Stimulated activated CD4-positive, alpha-beta T cell treated with anti-CD3 and anti-CD28 coated beads, Interleukin-15, amount 100 ng/mL, for 24 hours (primary cell): ENCODE measurements at places on chromosomes 4 and X.

GRCh38 chr4:74570095-74570494, 125.2 kb downstream of the AREG start:
- DNase-seq = no peak

DNA sequence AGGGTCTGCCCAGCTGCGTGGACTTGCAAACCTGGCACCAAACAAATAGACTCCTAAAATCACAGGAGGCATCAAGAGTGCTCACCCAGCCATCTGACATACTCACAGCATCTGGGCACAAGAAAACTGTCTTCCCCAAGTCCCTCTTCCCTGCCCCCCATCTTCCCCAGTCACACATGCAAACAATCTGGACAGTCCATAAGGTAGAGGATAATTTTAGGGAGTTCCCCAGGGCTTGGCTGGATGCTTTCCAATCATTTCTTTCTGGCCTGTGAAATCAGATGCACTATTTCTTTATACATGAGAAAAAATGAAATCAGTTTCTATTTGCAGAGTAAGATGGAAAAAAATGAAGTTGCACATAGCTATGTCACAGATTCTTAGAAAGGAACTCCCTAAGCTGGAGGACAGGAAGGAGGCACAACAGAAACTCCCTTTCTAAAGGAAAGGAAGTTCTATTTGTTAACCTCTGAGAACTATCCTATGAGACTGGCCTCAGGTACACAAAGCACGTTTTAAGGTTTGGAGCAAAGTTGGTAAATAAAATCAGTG, 342.3 kb downstream of the HNRNPD start:
- DNase-seq = no peak

DNA sequence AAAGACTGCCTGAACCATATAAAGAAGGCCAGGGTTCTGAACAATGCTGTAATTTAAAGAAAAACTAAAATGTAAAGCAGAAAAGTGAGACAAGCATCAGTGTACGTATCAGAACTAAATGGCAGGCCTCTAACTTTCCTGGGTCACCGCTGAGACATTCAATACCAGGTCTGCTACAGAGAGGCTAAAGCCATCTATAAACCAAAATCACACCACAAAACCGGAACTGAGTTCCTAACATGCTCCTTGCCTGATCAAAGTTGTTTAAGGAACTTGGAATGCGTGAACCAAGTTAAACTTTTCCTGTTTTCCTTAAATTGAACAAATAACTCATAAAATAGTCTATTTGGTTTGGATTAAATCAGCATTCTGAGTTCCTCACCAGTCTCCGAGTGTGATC, 55.3 kb upstream of the TECRL start:
- no peak for DNase-seq

DNA sequence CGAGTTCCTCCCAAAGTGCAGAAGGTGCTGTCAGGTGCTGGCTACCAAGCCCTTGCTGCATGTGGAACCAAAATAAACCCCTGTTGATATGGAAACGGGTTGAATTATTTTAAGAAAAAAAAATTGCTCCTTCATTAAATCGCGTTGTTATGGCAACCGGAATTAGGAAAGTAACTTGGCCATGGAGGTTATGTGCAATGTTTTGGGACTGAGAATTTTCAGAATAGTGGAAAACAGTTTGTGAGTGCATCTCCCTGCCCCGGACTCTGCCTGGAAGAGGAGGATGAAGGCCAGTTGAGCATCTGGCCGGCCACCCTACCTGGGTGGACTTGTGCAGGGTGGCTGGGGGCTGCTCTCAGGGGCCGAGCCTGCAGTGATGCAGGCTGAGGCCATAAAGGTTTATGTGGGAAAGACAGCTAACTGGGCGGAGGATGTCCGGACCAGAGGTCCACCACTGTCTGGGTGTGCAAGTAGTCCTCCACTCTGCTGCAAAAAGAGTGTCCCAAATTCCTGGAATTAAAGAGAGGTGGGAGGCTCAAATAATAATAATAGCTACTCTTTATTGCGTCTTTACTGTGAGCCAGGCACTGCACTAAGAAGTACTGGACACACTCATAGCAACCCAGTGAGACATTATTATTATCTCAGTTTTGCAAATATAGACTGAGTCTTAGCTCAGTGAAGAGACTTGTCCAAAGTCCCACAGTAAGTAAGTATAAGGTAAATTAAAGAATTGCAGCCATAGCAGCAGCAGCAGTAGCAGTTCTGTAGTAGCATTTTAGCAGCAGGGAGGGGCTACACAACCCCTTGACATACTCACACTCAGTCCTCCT, 20.6 kb downstream of the RTL5 start:
- no peak for DNase-seq

GRCh38 chr4:89957046-89957926, 62.6 kb downstream of the MMRN1 start:
- no peak for DNase-seq

DNA sequence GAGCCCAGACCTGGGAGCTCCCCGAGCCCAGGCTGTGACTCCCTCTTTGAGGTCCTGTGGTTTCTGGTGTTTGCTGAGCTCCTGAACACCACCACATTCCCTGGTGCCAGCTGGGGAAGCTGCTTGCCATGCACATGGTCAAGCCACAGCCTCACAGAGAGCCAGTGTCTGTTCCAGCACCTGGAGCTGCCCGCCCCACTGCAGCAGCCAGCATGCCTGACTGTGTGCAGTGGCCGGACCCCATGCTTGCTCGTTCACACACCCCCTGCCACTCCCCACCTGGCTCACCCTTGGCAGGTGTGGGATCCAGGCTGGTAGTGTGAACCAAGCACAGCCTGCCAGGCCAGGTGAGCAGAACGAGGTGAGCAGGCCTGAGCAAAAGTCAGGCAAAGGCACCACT, 95.6 kb upstream of the FAM9C start:
- DNase-seq = no peak

- DNase-seq = no peak
Observed at GRCh38 chr4:40627540-40627939, 2.1 kb downstream of the RBM47 start.

- no peak for DNase-seq
Observed at GRCh38 chr4:163284304-163284703, 48.1 kb downstream of the NPY1R start.

DNA sequence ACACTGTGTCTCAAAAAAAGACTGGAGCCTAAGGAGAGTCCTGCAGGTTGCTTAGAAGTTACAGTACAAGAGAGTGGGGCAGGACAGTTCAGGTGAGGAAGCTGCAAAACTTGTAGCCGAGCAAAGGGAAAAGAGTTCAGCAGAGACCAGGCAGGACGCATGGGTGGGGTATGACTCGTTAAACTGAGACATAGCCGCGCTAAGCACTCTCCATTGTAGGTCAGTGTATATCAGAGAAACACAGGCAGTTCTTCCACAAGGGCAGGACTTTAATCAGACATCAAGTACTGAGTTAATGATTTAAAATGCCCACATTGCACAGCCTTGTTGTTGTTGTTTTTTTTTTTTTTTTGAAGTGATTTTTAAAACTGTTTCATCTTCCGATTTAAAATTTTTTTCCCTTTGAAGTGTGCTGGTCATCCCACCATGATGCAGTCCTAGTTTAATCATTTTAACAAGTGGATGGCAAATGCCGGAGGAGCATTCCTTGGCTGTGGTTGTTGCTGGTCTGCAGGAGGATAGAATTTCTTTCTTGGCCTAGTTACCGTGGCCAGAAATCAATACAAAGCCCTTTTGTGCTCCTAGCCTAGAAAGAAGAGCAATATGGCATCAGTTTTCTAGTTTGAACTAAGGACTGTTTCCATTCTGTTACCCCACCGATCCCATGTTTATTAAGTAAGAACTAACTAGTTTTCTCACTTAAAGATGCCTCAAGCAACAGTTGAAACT, 10.3 kb downstream of the LAP3 start:
- DNase-seq = no peak

- no peak for DNase-seq
Observed at GRCh38 chrX:133580625-133581024, 165.3 kb upstream of the GPC4 start.

DNA sequence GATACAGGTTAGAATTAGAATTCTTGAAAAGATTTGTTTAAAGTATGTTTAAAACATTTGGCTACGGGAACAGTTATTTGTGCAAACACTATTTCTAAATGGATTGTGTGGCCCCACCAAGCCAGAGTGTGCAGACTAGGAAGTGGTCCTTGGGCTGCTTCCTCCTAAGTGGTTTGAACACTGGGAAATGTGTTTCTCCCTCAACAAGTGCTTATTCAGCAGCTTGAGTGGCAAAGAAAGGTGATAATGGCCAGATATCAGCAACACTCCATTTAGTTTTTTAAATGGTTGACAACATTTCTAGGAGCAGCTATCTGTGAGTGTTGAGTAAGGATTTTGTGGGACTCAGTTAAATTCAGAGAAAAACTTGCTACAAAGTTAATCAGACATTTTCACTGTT, 141.4 kb upstream of the LNX1 start:
- no peak for DNase-seq

DNA sequence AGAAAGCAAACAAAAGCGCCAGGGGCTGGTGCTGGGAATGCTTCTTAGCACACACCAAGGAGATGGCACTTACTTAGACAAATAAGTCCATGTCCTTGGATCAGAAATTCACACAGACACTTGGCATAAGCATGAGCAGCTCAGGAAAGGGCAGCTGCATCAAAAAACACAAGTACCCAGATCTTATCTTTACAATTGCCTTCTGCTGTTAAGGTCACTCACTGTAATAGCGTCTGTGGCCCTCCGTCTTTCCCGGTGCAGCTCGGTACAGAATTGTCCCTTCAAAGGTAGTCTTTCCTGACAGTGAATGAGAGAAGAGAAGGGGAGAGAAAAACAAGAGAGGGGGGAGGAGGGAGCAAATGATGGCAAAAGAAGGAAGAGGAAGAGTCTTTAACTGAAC, 172.1 kb upstream of the MAP3K15 start:
- no peak for DNase-seq

GRCh38 chr4:39410415-39410814, 3.7 kb downstream of the KLB start:
- no peak for DNase-seq

GRCh38 chr4:110733901-110734300, 111.0 kb upstream of the PITX2 start:
- DNase-seq = no peak

DNA sequence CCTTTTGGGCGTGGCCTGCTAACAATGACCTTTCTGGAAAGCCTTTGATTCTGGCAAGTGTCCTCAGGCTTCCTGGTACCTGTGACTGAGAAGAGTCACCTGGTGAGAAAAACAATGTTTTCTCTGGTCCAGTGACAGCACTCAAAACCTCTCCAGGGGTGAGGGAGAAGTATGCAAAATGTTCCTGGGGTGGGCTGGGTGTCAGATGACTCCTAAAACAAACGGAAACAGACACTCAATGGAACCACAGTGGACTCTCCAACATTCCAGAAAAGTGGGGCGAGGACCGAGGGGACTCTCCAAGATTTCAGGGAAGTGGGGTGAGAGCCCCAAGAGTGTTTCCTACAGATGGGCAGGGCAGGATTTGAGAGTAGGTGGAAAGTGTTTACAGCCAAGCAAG, 69.5 kb downstream of the ANAPC4 start:
- DNase-seq = no peak

DNA sequence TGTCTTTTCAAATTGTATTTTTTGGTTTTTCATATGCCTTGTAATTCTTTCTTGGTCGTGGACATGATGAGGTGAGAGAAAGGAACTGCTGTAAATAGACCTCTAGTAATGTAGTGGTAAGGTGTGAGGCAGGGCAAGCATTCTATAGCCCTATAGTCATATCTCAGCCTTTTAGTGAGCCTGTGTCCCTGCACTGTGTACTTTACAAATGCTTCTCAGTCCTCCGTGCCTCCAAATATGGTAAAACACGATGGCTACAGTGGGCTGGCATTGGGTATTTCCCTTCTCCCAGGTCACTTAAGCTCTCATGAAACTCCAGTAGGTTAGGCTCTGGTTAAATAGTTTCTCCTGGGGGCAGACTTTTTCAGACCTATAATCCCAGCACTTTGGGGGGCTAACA, 57.9 kb upstream of the PLS3 start:
- DNase-seq = no peak

GRCh38 chr4:124486423-124486822, 226.1 kb downstream of the ANKRD50 start:
- DNase-seq = no peak

- DNase-seq = no peak
Observed at GRCh38 chr4:148834804-148835631, 392.8 kb upstream of the NR3C2 start.

- peak; percentile 29 for DNase-seq
Observed at GRCh38 chrX:17655211-17656034, 81.9 kb upstream of the SCML1 start.

DNA sequence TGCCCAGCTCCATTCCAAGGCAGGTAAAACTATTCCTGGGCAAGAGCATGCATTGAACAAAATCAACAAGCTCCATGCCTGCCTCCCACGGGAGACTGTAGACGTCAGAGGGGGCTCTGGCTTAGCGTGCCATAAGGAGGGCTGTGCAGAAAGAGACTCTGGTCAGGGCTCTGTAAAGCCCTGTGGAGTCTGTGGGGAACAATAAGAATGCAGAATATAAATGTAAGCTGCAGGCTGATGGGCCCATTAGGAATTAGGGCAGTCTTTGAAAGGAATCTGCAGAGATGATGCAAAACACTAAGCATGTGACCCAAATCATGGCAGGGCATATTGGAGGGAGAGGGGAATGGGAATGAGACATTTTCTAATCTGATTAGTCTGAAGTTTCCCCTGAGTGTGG, 170.3 kb downstream of the EFHC2 start:
- DNase-seq = no peak

DNA sequence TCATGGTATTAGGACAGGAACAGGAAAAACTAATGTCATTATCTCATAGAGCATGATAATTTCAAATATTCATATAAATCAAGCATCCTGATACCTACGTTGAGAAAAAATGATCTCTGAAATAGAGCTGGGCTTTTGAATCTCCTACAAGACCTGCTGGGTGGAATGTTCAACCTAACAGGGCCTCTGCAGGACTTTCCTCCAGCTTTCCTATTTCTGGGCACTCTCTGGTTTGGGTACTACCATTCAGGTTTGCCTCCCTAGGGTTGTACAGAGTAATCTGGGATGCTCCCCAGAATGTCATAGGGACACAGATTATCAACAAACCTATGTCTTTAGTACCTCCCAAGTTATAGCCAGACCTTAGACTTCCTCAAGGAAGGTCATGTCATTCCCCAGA, 108.9 kb downstream of the CDS1 start:
- no peak for DNase-seq

DNA sequence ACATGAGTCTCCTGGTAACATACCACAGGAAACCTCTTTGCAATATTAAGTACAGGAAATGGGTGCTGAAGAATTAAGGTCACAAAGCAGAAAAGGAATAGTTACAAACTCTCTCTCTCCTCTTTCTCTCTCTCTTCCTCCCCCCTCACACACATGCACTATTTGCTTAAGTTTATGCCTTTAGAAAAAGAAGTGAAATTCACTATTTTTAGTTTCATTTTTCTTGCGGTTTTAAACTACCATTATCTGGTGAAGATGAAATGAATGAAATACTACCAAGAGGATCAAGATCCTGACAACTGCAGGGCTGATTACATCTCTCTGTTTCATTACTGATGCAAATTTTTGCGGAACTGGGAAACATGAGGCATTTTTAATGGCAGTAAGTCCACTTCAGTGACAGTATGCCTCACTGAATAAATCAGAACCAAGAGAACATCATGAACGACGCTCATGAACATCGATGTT, 64.3 kb upstream of the FTHL17 start:
- DNase-seq = no peak
